ENCODE measurements at places on chromosomes 16 and 17.

- no peak for DNase-seq
Measured at GRCh38 chr17:40416671-40417070, 1.0 kb downstream of the TOP2A start.

- DNase-seq: peak; percentile 5
Measured at GRCh38 chr17:51119415-51120356, 982 bp downstream of the SPAG9 start.

DNA sequence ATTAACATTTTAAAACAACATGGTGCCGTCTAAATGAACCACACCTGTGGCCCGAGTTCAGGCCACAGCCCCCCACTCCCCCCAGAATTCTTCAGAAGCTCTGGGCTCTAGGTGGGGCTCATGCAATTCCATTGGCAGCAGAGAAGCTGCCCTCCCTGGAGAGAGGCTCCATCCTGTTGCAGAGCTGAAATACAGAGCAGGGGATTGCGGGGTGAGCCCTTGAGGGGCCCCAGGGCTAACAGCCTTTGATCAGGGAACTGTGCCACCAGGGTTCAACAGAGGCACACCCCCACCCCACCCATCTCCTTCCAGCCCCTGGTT lies 69.3 kb downstream of the ABR start:
- no peak for DNase-seq

- no peak for DNase-seq
Measured at GRCh38 chr17:77946900-77947645, 11.4 kb upstream of the TNRC6C start.

GRCh38 chr16:84090211-84090610 lies 26.5 kb downstream of the MBTPS1 start:
- no peak for DNase-seq

DNA sequence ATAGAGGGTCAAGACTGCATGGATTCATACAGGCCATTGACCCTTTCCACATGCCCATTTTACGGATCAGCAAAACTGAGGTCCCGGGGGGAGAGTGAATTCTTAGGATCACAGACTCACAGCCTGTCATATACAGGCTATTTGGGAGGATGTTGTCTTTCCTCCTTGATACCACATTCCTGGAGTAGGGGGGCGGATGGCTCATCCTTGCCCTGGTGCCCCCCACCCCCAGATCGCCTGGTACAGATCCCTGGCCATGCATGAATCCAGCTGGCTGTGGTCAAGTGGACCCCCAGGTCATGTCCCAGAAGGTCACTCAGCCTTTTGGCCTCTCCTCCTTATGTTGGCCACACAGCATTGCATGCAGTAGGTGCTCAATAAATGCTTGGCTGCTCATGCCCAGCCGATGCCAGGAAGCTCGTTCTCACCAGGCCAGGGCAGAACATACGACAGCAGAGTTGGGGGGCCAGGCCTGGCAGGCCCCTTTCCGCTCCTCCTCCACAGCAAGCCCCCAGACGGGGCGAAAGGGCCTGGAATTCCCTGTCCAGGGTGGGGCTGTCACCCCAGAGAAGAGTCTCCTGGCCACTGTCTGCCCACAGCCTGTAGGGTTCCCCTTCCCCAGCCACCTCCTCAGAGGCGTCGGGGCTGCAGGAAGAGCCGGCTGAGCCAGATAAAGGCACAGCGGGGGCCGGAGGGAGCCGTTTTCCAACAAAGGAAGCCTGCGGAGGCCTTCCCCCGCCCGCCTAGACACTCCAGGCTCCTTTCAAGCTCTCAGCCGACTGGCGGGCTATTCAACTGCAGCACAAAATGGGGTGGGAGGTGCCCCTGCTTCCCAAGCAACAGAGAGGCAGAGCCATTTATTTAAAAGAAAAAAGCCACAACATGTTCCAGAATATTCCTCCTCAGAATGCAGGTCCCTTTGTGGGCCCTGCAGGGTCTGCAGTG lies 215.7 kb upstream of the CIBAR2 start:
- DNase-seq: no peak

DNA sequence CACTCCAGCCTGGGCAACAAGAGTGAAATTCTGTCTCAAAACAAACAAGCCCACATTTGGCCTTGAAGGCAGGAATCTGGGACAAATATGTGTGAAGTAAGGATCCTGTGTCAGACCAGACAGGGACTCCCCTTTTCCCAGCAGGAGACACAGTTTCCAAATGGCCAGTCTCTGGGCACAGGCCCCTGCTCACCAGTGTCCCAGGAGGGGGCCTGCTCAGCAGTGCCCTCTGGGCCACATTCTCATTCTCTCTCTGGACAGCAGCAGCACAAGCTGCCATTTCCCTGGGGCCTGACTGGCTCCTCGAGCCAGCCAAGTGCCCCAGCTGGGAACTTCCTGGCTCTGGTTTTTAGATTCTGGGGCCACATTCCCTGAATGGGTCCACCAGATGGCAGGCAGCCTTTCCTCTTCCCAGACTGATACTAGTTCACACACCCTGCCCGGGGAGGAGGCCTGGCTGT lies 11.7 kb upstream of the MNT start:
- DNase-seq: no peak

DNA sequence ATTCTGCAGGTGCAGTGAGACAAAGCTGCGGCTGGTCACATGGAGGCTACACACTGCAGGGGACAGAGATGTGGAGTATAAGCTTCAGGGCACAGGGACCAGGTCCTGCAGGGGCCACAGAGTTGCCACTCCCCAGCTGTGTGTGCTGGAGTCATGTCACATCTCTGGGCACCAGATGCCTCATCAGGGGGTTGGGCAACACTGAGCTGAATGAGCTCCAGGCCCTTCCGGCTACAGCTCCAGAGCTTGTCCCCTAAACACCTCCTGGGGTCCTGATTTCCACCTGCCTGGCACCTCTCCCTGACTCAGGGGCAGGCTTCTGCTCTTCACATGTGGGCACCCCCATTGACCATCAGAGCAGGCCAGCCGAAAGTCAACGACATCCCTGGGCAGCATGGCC lies 32.5 kb downstream of the SPHK1 start:
- DNase-seq: no peak

DNA sequence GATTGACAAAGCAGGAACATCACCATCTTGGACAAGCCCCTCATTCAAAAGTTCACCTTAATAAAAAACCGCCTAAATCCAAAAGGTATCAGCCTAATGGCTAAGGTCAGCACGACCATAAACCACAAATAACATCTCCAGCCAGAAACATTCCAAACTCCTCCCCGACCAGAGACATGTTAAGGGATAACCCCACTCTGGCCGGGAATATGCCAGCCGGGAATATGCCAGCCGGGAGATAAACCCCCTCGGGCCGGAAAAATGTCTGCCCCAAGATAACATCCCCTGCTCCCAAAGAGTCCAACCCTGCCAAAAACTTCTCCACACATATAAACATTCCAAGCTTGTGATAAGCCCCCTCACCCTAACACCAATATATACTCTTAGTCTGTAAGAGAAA lies 1.4 kb downstream of the DHX33 start:
- DNase-seq: no peak

DNA sequence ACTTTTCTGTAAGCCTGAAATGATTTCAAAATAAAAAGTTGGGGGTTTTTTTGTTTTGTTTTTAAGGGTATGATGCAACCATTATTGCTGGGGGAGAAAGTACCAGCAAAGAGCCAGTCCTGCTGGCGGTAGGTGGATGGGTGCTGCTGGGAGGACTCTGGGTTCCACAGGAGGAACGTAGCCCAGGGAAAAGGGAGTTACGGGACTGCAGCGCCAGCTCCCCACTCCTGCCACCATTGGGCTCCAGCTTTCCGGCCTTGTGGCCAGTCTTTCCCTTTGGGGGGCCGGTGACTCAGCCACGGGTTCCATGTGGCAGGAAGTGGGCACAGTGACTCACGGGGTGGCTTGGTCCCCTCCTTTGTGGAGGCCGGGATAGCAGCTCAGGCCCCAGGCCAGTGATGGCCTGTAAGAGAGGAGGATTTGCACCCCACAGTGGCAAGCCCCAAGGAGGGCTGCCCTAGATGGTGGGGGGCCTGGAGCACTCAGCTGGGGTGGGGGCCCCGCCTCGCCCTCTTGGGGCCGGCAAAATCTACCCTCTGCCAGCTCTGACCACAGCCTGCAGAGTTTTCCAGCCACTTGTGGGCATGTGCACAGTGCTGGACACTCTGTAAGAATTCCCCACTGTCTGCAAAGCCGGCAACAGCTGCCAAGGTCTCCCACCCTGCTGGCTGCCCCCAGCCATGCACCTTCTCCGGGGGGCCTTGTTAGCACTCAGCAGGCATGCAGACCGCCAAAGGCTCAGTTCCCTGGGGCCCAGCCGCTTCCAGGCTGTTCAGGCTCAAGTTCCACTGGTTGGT lies 30.4 kb downstream of the SOCS3 start:
- DNase-seq: no peak

DNA sequence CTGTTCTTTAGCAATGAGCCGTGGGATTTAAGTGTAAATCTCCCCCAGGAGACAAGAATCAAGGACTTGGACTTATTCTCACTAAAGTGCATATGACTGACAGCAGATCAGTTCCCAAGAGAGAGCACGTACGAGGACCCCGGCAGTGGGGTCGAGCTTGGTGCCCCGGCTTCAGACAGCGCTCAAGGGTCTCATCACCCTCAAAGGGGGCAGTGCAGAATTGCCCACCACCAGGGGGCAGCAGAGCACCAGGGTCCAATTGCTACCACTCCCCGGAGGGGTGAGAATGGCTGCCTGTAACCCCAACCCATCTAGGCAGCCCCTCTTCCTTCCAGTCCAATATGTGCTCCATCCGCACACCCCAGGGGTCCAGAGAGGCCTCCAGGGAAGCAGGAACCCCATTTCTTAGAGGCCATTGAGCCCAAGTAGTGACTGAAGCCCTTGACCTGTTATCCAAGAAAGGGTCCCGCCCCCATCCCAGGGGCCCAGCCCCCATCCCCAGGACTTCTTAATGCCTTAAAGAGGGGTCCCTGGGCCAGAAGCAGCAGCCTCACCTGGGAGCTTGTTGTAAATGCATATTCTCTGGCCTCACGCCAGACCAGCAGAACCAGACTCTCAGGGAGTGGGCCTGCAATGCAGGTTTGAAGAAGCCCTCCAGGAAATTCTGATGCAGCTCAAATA lies 86.1 kb downstream of the ZDHHC7 start:
- peak; percentile 35 for DNase-seq

- DNase-seq: no peak
Measured at GRCh38 chr17:332558-333322, 19.9 kb downstream of the RPH3AL start.

DNA sequence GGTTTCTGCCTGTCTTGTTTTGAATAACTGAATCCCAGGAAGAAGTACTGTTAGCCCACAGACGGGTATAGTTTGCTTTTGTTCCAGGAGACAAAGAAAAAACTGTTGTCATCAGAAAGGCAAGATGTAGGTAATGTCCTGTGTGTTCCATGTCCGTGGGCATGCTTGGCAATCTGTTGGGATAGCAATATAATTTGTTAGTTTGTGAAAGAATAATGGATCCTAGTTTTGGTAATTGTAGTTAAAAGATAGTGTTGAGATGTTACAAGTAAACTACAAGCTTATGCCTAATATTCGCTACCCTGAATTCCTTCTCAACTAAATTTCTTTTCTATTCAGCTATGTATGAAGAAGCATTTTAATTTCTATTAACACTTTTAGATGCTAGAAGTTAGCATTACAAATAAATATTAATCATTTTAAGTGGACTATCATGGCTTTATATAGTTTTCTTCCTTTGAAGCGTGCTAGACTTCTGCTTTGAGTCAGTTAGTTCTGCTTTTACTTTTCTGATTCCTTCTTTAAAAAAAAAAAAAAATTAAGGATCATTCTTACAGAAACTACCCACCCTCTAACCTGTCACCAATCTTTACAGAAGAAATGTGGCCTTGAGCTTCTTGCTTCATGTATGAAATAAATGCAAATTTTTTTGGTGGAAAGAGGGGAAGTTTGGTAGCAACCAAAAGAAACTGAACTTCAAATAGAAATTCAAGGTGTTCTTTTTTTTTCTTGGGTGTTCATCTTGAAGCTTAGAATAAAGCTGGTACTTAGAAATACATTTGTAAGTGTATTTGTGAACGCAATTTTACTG lies 2.4 kb downstream of the EVI2A start:
- no peak for DNase-seq

DNA sequence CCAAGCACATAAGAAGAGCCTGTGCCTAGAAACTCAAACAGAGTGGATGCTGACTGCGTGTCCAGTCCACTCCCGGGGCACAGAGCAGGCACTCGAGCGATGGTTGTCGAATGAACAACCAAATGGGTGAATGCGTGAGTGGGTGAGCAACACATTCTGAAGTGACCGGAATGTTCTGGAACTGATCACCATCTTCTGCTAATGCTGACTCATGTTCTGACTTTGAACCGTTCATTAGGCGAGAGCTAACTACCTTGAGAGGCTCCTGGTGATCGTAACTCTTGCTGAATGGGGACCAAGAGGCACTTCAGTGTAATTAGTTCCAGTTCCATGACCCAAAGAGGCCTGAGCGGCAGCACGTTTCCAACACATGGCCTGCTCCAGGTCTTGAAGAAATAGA lies 37.9 kb downstream of the IRF8 start:
- DNase-seq: no peak

DNA sequence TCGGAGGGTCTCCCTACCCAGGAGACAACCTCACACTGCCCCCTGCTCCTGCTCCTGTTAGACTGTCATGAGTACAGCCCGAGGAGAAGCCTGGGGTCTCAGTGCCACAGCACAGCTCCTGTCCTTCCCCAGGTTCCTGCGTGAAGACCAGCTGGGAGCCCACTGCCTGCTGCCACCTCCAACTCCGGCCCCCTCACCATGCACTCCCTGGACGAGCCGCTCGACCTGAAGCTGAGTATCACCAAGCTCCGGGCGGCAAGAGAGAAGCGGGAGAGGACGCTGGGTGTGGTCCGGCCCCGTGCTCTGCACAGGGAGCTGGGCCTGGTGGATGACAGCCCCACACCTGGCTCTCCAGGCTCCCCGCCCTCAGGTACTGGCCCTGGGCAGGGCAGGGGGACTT lies 16.2 kb downstream of the GLIS2 start:
- no peak for DNase-seq

GRCh38 chr17:48951572-48951971 lies 6.9 kb upstream of the SNF8 start:
- no peak for DNase-seq

DNA sequence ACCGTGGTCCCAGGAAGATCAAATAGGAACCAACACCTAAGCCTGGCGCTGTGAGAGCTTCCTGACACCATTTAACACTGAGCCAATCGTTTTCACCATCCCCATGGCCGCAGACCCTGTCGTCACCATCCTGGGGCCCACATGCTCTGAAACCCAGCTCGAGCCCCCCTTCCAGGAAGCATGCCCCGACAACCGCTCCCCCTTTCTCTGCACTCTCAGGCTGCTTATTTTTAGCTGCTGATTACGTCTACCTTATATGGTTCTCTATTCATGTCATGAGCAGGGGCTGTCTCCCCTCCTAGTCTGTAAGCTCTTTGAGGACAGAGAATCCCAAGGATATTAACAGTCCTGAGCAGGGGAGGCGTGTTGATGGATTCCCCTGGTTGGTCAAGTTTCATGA lies 10.5 kb downstream of the SRL start:
- no peak for DNase-seq

GRCh38 chr16:50308237-50308965 lies 42.0 kb downstream of the ADCY7 start:
- DNase-seq: no peak

All from activated CD8-positive, alpha-beta memory T cell treated with anti-CD3 and anti-CD28 coated beads for 4 hours (primary cell).